Vagina (tissue), 2 donors: ENCODE measurements at places on chromosomes 16 and 17.

DNA sequence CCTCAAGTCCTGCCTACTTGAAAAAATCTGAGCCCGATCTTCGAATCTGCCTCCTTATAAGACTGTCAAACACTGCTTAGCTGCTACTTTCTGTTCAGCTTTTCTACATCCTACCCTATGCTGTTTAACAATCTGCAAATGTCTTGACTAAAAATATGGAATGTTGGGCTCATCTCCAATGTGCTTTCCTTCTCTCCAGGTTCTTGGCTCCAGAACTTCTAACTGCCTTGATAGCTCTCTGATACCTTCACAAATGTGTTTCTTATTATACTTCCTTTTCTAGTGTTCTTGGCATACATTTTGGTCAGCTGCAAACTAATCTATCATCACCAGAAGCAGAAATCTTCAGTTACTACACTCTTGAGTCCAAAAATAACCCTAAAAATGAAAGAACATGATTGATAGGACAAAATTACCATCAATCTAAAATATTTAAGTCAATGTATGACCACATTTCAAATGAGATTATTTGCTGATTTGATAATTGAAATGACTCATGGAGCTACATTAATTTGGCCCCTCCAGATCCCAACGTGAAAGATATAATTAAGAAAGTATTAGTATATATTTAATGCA, 372.3 kb upstream of the MON1B start:
- no peak for DNase-seq

DNA sequence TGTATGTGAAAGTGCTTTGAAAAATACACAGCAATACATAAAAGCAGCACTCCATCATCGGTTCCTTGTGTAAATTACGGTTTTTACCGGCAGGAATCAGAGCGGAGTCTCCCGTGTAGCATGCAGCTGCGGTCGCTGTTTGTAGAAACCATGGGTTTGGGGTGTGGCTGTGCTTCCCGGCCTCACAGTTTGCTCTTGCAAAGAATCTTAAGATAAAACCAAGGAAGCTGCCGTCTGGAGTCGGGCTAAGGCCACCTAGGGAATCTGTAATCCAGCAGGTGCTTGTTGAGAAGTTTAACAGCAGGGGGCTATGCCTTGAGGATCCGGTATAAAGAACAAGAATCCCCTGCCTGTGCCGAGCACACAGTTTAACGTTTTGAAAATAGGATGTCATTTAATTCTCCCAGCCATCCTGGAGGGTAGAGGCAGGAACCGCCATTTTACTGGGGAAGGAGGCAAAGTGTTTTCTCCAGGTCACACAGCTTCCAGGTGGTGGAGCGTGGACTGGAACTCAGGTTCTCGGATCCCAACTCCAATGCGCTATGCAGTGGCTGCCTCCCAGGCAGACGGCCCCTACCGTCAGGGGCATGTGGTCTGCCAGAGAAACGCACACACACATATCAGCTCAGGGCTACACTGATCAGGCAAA, 6.0 kb upstream of the TLCD3A start:
- no peak for DNase-seq

GRCh38 chr17:69869667-69870066, 205.4 kb upstream of the KCNJ16 start:
- no peak for DNase-seq

DNA sequence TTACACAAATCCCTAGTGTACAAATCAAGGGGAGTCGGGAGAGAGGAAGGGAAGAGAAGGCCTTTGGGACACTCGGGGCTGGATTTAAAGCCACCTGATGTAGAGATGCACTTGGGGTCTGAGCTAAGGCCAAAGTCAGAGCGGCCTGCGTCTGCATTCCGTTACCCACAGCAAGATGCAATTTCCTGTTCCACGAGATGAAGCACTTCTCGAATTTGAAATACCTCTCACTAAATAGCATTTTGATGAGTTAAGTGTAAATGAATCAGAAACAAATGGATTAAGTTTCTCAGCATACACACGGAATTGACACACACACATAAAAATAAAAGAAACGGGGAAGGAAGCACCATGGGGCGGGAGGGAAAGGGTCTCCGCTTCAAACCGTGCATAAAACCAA, 386.0 kb downstream of the SOX9 start:
- DNase-seq: no peak

DNA sequence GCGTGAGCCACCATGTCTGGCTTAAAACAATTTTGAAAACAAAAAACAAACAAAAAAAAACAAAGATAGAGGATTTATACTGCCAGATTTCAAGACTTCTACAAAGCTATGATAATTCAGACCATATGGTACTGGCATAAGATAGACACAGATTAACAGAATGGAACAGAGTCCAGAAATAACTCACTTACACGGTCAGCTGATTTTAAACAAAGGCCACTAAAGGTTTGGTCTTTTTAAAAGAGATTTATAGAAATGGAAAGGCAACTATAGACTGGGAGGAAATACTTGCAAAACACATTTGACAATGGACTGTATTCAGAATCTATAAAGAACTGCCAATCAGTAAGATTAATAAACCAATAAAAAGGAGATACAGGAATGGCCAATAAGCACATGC, 48.6 kb upstream of the MNT start:
- no peak for DNase-seq

DNA sequence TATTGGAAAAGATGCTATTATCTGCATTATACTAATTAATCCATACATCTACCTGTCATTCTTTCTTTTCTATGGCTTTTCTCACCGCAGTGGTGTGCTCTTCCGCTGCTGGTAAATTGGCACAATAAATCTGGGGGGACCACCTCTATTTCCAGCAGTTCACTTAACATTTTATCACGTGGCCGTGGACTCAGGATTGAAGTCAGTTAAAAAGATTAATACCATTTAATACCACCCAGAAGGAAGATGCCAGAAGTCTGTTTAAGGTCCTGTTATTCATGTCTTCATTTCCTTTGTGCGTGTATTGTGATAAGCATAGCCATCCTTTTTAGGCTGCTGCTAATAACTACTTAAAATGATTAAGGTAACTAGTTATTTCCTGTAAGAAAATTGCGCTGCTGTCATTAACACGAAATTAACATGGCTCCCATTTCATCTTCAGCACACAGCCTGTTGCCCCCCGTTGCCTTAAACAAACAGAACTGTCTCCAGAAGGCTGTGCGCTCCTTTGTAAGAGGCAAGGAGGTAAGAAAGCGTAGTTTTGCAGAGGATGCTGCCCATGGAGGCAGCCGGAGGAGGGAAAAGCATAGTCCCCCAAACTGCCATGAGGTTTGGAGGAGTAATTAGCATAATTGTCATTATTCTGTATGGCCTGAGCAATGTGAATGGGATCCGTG, 414.4 kb downstream of the UTP18 start:
- no peak for DNase-seq

DNA sequence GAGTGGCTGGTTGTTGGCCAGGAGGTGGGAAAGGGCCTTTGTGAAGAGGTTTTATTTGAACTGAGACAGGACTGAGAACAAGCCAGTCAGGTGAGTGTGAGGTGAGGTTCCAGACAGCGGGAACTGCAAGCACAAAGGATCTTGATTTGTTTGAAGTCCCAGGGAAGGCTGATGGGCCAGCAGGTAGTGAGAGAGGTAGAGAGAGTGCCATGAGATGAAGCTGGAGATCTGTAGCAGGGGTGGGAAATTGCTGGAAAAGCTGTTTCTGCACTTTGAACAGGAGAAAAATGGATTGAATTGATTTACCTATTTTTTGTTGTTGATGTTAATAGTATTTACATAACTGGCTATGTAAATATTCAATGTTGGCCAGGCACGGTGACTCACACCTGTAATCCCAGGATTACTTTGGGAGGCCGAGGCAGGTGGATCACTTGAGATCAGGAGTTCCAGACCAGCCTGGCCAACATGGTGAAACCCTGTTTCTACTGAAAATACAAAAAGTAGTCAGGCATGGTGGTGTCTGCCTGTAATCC, 7.7 kb upstream of the DCTPP1 start:
- DNase-seq: no peak

DNA sequence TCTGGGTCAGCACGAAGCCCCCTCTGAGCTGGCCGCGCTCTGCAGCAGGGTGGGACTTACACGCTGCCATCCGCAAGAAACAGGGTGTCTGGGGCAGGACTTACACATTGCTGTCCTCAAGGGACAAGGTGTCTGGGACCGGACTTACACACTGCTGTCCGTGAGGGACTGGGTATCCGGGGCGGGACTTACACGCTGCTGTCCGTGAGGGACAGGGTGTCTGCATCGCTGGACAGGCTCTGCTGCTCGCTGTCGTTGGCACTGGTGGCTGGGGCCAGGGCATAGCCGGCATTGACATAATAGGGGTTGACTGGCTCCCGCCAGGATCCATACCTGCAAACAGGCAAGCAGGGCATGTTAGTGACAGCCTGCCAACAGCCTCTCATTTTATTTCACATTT, 31.4 kb downstream of the PDIA2 start:
- DNase-seq: no peak

DNA sequence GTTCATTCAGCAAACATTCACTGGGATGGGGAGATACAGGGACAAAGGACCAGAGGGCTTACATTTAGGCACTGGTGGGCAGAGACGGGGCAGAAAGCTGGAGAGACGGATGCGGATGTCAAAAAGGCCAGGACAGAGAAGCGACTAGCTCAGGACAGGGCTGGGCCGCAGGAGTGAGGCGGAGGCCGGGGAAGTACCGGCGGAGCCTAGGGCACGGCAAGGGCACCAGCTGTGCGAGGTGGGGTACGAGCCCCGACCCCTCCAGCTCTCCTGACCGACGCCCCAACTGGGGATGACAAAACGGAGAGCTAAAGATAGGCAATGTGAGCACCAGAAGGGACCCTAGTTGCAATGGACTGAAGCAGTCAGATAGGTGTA, 3.9 kb upstream of the SGCA start:
- DNase-seq: no peak

- no peak for DNase-seq
Observed at GRCh38 chr17:45748731-45749310, 35.3 kb upstream of the CRHR1 start.

DNA sequence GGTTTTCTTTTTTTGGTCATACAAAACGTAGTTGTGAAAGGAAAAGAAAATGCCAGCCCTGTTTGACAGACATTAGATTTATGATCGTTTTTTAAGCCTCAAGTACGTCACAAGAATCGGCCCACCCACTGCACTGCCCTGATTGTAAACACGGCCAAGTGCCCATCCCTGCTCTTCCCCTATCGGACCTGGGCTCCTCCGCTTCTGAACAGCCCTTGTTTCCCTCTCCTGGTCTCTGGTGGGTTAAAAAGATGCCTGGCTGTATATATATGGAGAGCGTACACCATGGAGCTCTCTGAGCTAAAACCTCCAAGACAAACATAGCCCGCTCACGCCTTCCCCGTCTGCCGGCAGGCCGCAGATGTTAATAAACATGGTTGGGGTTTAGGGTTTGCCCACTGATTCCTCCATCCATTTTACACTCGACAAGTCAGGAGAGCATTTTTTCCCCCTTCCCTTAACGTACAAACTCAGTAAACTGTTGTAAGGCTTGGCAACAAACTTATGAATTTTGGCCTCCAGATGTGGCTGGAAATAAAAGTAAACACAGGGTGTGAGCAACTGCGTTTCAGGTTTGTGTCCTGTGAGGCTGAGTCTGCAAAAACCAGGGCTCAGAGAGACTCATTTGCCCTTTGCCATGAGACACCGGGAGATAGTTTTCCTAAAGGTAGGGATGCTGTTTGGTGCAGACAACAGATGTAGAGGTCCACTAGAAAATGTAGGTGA, 325.9 kb downstream of the SOX9 start:
- DNase-seq: no peak
